ENCODE measurements at places on chromosomes 16 and 17.
A peak's percentile ranks its signal among the peaks of the same experiment; 100 is the strongest.

GRCh38 chr17:77354420-77354669, 213.6 kb downstream of the SEC14L1 start:
- H3K27me3 ChIP-seq, result no peaks in the 10 kb centered on the region
- DNase-seq, result no peak
- H3K4me3 ChIP-seq, result no peak overlapping the region
- peaks cover 77% of the 10 kb centered on the region for H3K4me1 ChIP-seq

DNA sequence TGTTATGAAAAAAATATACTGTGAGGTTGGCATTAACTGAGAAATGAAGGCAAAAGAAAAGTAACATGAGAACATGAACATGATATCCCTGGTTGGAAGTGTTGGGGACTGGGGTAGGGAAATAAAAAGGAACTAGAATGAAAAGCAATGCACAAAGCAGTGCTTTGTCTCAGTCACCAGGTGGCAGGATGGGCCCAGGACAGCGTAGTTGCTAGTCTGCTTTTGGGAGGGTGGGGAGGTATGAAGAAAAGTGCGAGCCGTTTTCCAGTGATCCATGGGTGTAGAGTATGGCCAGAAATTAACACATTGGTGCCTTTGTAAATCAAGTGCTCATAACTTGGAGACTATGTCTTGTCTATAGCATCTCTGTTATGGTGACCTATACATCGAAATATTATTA, 662.5 kb upstream of the SALL1 start:
- H3K4me1 ChIP-seq, result no peaks in the 10 kb centered on the region
- no peak overlapping the region for H3K27ac ChIP-seq
- DNase-seq, result no peak
- no peaks in the 10 kb centered on the region for H3K27me3 ChIP-seq

DNA sequence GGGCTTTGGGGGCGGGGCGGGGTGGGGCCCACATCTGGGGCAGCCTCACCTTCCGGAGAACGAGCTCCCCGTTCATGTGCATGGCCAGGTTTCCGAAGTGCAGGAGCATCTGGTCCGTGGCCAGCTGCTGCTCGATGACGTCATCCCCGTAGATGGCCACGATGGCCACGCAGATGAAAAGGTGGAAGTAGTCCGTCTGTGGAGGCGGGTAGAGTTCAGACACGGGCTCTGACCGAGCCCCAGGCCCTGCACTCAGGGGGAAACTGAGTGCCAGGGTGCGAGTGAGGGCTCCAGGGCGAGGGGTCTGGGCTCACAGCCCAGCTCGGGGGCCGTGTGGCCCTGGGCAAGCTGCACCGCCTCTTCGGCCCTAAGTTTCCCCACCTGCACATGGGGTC, 93.7 kb downstream of the TBC1D16 start:
- DNase-seq, result no peak
- H3K27ac ChIP-seq, result no peak overlapping the region
- H3K27me3 ChIP-seq, result no peaks in the 10 kb centered on the region
- no peak overlapping the region for H3K4me3 ChIP-seq
- peaks cover 2% of the 10 kb centered on the region for H3K4me1 ChIP-seq

- no peaks in the 10 kb centered on the region for H3K27me3 ChIP-seq
- DNase-seq, result no peak
- H3K36me3 ChIP-seq, result no peaks in the 10 kb centered on the region
- no peaks in the 10 kb centered on the region for H3K4me1 ChIP-seq
- H3K4me3 ChIP-seq, result peak overlapping the region; percentile 39
Measured at GRCh38 chr16:35208001-35208935, 1748.9 kb downstream of the TP53TG3F start.

- H3K4me1 ChIP-seq, result no peaks in the 10 kb centered on the region
- H3K27ac ChIP-seq, result no peak overlapping the region
- no peaks in the 10 kb centered on the region for H3K27me3 ChIP-seq
- no peak for DNase-seq
- H3K4me3 ChIP-seq, result no peak overlapping the region
Measured at GRCh38 chr16:25184771-25185170, 32.0 kb upstream of the AQP8 start.

DNA sequence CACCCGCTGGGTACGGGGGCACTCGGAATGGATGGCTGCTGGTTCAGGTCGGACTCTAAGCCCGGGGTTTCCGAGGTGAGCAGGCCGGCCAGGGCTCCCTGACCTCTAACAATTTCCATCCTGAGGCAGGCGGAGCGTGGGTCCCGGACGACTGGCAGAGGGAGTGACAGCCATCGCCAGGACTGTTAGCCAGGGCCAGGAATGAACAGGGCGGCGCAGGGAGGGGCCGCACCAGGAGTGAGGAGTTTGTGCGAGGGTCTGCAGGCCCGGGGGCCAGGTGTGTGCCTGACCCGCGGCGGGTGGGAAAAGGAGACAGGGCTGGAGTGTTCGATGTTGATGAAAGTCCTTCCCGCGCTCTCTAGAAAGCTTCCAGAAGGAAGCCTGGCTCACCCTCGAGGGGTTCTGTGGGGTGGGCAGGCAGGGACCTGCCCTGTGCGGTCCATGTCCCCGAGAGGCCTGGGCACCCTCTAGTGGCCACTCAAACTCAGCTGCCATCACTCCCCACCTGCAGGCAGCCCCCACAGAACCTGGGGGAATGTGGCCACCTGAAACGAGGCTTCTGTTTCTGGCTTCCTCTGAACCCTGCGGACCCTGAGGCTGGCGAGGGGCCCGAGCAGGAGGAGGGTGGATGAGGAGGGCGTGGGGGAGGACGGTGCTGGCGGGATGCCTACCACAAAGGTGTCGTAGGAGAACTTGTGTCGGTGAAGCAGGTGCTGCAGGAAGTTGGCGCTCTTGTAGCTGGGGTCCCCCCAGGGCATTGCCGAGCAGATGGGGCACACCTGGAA, 8.2 kb downstream of the RNF166 start:
- no peaks in the 10 kb centered on the region for H3K4me1 ChIP-seq
- no peaks in the 10 kb centered on the region for H3K36me3 ChIP-seq
- H3K4me3 ChIP-seq, result no peak overlapping the region
- H3K27ac ChIP-seq, result no peak overlapping the region
- H3K27me3 ChIP-seq, result no peaks in the 10 kb centered on the region

GRCh38 chr16:19283637-19284036, 1.9 kb upstream of the CLEC19A start:
- H3K4me3 ChIP-seq, result no peak overlapping the region
- DNase-seq, result no peak
- H3K27me3 ChIP-seq, result peaks cover 2% of the 10 kb centered on the region
- H3K4me1 ChIP-seq, result no peaks in the 10 kb centered on the region
- H3K27ac ChIP-seq, result no peak overlapping the region
- H3K36me3 ChIP-seq, result no peaks in the 10 kb centered on the region

DNA sequence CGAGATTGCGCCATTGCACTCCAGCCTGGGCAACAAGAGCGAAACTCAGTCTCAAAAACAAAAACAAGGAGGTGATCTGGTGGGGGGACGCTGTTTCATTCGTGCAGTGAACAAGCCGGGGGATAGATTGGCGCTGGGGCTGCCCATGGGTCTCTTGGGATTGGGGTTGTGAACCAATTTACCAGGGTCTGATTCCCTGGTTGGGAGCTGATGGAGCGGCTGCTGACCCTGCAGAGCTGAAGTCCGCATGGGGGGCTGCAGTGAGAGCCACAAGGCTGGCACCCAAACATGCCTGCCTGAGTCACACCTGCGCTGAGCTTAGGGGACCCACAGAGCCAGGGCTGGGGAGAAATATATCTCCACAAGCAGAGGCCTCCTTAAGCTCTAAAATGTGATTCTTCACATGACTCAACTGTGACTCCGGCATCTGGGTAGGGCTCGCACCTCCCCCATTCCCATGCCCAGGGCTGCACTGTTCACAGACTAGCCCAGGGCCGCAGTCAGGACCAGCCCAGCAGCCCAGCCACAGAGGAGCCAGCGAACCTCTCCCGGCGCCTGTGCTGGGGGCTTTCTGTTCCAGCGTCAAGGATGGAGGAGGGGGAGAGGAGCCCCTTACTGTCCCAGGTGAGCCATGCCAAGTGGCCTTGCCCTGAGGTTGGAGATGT, 5.0 kb downstream of the TSPAN10 start:
- H3K36me3 ChIP-seq, result no peaks in the 10 kb centered on the region
- peaks cover 9% of the 10 kb centered on the region for H3K4me1 ChIP-seq
- H3K27me3 ChIP-seq, result no peaks in the 10 kb centered on the region
- H3K4me3 ChIP-seq, result no peak overlapping the region
- no peak for DNase-seq
- no peak overlapping the region for H3K27ac ChIP-seq

DNA sequence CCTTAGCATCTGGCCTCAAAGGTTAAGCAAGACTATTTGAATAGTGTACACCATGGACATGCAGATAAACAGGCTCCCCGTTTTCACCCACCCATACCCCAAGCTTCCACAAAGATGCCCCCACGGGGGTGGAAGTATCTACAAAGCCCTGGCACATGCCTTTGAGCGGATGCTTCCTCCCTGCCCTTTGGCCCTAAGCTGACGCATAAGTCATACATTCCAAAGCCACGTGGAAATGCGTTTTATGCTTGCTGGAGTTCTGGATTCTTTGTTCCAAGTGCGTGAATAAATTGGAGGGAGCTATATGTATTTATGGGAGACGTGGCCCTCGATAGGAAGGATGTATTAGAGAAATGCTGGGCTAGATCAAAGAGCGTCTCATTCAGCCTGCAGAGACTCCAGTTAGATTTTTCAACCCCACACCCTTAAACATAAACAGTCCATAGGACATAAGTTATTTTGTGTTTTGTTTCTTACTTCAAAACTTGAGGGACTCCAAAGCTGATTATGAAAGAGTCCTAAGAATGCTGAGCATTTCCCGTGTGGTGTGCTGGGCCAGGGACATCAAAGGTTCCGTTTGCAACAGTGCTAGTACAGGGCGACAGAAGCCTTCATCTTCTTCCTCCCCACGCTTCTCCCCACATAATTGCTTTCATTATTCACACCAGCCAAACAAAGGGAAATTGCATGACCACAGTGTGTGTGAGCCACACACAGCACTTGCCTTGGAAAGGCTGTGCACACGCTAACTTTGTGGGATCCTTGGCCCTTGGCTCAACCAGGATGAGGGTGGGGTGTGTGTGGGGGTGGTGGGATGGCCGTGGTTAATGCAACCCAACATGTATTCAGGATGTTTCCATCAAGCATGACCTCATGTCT, 73.6 kb downstream of the WIPI1 start:
- H3K27ac ChIP-seq, result no peak overlapping the region
- H3K4me3 ChIP-seq, result no peak overlapping the region
- no peaks in the 10 kb centered on the region for H3K27me3 ChIP-seq

DNA sequence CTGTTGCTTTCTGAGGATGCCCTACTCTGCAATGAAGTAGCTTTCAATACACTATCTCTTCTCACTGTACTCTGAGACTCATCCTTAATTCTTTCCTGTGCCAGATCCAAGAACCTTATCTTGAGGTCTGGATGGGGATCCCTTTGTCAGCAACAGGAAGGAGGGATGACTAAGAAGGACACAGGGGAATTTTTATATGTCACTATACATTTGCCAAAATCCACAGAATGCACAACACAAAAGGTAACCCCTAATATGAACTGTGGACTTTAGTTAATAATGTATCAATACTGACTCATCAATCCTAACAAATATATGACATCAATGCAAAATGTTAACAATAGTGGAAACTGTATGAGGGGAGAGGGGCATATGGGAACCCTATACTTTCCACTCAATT, 4.7 kb upstream of the RBBP6 start:
- no peak overlapping the region for H3K27ac ChIP-seq
- H3K4me1 ChIP-seq, result peaks cover 8% of the 10 kb centered on the region
- no peaks in the 10 kb centered on the region for H3K36me3 ChIP-seq
- no peaks in the 10 kb centered on the region for H3K27me3 ChIP-seq
- DNase-seq, result no peak
